ENCODE measurements at places on chromosomes 13 and 19. TPM values are rescaled to one million over a fixed set of nuclear protein-coding genes. Genes with fewer than 3 reads are reported as not detected.
A peak's percentile ranks its signal among the peaks of the same experiment; 100 is the strongest.

GRCh38 chr19:48121909-48122371 lies 11.3 kb upstream of the PLA2G4C start:
- DNase-seq: no peak

- no peak for DNase-seq
Observed at GRCh38 chr19:18924684-18925213, 5.2 kb downstream of the DDX49 start.

DNA sequence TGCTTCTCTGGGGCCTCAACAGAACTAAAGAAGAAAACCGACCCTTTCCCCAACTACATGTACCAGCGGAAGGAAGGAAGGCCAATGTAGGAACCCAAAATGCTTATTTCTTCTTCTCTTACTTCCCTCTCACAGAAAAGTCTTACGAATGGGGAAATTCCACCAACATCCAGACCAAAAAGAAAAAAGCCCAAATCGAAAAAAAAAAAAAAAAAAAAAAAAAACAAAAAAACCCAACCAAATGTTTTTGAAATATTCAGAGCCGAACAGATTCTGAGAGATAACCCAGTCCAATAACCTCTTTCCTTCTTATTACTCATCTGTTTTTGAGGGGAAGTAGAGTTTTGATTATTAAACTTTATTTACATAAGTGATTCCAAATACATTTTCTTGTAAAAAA lies 3.9 kb downstream of the PPM1N start:
- DNase-seq: no peak

LRRC63 gene
- total RNA-seq: under 0.01 TPM

DIAPH3 gene
- 20.9 TPM for total RNA-seq

DNA sequence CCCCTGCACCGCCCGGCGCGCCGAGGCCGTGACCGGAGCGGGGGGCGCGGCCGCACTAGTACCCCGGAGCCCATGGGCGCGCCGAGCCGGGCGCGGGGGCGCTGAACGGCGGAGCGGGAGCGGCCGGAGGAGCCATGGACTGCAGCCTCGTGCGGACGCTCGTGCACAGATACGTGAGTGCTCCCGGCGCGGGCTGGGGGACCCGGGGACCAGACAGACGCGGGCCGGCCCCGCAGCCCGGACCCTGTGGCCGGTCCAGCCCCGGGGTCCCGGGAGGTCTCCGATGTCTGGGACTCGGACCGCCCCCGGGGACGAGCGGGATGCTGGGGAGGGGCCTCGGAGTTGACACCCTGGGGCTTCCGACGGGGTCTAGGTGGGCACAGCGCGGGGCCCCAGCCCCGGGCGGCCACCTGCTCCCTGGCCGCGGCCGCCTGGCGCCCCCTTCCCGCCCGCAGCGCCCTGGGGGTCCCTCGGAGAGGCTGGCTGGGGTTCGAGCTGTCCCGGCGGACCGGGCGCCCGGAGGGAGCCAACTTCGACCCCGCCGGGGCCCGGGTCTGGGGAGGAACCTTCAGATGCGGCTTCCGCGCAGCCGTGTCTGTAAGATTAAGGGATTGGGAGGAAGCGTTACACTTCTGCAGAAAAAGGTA lies 568 bp downstream of the ATP11A start:
- peak; percentile 37 for DNase-seq

DNA sequence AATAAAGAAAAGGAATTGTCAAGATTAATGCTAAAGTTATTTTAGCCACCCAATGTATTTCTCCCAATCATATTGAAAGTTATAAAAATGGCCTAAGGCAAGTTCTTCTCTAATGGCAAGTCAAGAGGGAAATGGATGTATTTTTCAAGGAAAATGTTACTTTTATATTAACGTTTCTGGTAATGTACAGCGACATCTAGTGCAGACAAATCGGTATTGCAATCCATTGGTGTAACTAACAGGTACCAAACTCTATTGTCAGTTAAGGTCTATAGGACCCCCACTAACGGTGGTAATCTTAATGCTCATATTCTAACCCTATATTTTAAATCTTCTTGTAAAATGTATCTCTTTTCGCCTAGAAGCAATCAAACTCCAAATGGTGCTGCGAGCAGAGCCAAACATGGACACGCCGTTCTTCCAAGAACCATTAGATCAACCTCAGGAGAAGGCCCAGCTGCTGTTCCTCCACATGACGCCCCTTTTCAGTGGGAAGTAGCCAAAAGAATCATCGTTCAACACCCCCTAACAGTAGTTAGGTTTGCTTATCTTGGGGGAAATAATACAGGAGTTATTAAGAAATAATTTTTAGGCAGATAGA lies 98.5 kb upstream of the PABPC3 start:
- DNase-seq: peak; percentile 34

DNA sequence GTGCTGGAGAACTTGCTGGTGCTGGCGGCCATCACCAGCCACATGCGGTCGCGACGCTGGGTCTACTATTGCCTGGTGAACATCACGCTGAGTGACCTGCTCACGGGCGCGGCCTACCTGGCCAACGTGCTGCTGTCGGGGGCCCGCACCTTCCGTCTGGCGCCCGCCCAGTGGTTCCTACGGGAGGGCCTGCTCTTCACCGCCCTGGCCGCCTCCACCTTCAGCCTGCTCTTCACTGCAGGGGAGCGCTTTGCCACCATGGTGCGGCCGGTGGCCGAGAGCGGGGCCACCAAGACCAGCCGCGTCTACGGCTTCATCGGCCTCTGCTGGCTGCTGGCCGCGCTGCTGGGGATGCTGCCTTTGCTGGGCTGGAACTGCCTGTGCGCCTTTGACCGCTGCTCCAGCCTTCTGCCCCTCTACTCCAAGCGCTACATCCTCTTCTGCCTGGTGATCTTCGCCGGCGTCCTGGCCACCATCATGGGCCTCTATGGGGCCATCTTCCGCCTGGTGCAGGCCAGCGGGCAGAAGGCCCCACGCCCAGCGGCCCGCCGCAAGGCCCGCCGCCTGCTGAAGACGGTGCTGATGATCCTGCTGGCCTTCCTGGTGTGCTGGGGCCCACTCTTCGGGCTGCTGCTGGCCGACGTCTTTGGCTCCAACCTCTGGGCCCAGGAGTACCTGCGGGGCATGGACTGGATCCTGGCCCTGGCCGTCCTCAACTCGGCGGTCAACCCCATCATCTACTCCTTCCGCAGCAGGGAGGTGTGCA lies 587 bp downstream of the S1PR4 start:
- no peak for DNase-seq

- peak; percentile 34 for DNase-seq
Observed at GRCh38 chr13:114161644-114162532, 17.2 kb upstream of the CFAP97D2 start.

GRCh38 chr19:19077103-19077502 lies 13.3 kb downstream of the SLC25A42 start:
- no peak for DNase-seq

FTL gene
- total RNA-seq: 4,150 TPM

DNA sequence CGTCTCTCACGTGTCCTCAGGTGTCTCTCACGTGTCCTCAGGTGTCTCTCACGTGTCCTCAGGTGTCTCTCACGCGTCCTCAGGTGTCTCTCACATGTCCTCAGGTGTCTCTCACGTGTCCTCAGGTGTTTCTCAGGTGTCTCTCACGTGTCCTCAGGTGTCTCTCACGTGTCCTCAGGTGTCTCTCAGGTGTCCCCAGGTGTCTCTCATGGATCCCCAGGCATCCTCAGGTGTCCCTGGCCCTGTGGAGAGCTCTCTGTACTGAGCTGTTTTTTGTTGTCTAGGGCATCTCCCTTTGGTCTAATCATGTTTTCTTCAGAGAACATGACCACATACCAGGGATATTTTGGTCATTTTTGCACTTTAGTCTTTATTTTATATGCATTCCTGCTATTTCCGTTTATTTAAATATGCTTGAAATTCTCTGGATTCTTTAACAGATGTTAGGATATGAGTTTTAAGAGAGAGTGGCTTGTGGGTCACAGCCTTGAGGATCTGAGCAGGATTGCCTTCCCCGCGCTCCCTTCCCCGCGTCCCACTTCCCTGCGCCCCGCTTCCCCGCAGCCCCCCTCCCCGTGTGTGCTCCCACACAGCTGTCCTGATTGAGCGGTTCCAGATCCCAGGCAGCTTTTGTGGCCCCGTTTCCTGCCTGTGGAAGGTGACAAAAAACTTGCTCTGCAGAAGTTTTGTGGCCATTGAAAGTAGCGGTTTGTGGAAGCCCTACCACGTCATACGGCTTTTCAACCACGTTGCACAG lies 31.9 kb downstream of the ATP4B start:
- DNase-seq: peak; percentile 85

SMG9 gene
- total RNA-seq: 13.0 TPM

GRCh38 chr13:52652196-52652979 lies at the start of gene SUGT1:
TSS of gene SUGT1 (plus strand) at chr13:52652836. CDS start at chr13:52652921, 85 bp downstream.
- DNase-seq: peak; percentile 98

KPTN gene
- total RNA-seq: 3.9 TPM

- DNase-seq: no peak
Observed at GRCh38 chr13:100409132-100409531, 179.5 kb downstream of the GGACT start.

DNA sequence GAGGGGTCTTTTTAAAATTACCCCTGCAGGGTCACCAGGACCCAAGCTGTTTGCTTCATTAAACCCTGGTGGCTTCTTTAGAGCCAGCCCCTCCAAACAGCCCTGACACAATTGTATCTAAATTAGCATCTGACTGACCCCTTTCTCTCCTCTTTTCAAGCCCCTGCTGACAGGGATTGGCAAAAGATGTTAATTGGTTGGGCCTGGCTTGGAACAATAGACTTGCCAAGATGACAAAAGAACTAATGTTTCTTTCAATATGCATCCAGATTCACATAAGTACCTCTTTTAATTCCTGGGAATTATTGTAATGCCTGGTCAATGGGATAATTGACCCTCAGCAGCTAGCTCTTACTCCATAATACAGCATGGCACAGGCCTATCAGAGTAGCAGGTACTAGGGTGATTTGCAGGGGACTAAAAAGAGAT lies 140.8 kb downstream of the SHISA2 start:
- no peak for DNase-seq

DNA sequence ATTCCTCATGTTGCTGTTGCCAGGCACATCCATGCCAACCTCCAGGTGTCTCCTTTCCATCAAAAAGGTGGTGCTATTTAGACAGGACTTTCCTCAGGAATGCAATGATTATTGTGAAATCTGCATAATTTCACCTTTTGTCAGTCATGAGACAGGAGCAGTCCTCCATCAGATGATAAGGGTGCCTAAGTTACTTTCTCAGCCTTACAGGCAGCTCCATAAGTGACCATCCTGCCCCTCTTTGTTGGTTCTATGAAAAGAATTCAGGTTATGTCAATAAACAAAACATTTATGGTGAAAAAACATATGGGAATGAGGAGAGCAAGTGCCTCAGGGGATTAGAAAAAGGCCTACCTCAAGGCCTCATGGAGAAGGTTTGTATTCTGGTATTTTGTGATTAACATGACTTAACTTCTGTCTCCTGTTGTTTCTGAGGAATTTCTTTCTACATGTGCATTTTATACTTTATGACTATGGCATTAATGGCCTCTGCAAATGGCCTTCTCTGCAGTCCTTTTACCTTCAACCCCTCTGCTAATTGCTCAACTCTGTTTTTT lies 110.3 kb upstream of the DIAPH3 start:
- DNase-seq: no peak

ARGLU1 gene
- total RNA-seq: 51.0 TPM

ABCC4 gene
- 65.7 TPM for total RNA-seq

GRCh38 chr13:23469951-23470421 lies 36.5 kb upstream of the SACS start:
- DNase-seq: peak; percentile 48

ERICH6B gene
- not detected for total RNA-seq

GRCh38 chr19:1961000-1961883 lies 20.3 kb downstream of the CSNK1G2 start:
- peak; percentile 29 for DNase-seq

DNA sequence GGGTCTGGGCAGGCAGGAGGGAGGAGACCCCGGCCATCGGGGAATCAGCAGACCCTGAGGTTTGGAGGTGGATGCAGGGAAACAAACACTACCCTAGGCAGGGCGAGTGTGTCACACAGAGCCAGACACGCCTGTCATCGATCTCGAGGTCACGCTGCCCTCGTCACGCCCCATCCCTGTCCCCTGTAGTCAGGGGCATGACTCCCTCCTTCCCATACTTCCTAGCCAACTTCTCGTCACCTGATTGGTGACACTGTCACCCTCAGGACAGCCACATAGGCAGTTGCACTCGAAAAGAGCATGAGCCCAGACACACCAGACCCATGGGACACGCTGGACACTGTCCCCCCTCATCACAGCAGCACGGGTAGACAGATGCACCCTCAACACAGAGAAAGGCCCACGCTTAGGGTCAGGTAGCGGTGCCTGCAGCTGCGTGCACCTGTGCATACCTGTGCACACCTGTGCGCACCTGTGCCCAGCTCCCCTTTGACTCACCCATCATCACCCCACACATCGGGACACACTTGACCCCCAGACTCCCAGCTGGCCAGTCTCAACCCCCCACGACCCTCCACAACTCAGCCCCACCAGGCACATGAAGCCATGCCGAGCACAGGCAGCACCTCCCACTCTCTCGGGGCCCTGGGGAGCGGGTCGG lies 11.9 kb downstream of the CILP2 start:
- no peak for DNase-seq

- no peak for DNase-seq
Observed at GRCh38 chr13:95707442-95708390, 30.8 kb downstream of the DNAJC3 start.

DNA sequence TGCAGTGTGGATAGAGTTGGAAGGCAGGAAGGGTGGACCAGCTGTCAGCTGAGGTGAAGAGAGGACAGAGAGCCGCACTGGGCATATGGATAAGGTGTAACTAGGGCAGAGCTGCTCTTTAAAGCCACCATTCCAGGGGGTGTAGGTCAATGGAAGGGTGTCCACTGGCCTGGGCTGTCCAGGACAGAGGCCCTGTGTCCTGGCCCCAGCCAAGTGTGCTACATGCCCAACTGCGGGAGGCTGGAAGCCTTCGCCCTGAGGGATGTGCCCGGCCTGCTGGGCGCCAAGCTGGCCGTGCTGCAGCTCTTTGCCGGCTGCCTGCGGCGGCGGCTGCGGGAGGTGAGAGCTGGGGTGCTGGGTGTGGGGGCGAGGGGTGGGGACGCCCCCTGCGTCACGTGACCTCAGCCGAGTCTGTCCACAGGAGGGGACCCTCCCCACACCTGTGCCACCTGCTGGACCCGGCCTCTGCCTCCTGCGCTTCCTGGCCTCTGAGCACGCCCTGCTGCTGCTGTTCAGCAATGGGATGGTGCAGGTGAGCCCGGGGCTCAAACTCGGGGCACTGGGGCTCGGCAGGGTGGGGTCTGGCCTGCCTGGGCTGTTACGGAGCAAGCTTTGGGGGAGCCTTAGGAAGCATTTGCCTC lies 9.8 kb downstream of the PLK5 start:
- no peak for DNase-seq

DNA sequence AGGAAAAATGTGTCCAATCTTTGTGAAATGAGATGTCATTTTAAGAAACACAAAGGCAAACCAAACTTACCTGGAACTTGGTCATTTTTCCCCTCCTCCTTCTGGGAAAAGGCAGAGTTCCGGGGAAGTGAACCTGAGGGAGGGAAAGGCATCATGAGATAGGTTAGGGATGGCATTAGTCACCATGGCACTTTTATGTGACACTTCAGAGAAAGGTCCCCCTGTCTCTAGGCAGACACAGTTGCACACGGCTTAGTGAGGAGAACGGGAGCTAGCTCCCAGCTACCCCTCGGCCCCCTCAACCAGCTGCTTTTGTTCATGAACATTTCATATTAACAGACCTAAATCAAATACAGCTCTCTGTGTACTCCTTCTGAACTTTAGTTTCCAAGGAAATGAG lies 1.5 kb downstream of the ZNF235 start:
- no peak for DNase-seq

GRCh38 chr13:35379663-35380062 lies 96.8 kb downstream of the MAB21L1 start:
- no peak for DNase-seq

All from fibroblast of villous mesenchyme (primary cell).